Endothelial cell of umbilical vein (primary cell): ENCODE measurements at places on chromosomes 16 and 17. TPM values are rescaled to one million over a fixed set of nuclear protein-coding genes. Genes with fewer than 3 reads are reported as not detected.
A peak's percentile ranks its signal among the peaks of the same experiment; 100 is the strongest.

The PKMYT1 gene
- total RNA-seq, result 36.1 and 48.5 TPM in 2 replicates

The SLC25A39 gene
- 88.5 and 97.9 TPM in 2 replicates for total RNA-seq

The MYH1 gene
- not detected in 2 replicates for total RNA-seq

The KIAA0753 gene
- 20.1 and 23.9 TPM in 2 replicates for total RNA-seq

The TMUB2 gene
- total RNA-seq, result 39.5 and 43.6 TPM in 2 replicates

The TP53TG3B gene
- total RNA-seq, result not detected in 2 replicates

The TSPOAP1 gene
- not detected in 2 replicates for total RNA-seq

The DUSP3 gene
- 51.4 and 57.7 TPM in 2 replicates for total RNA-seq

The HSF5 gene
- 0.07 TPM in 1 of 2 replicates, not detected in the other for total RNA-seq

The MYLK3 gene
- total RNA-seq, result not detected in 2 replicates

The SKAP1 gene
- 0.51 and 0.75 TPM in 2 replicates for total RNA-seq

DNA sequence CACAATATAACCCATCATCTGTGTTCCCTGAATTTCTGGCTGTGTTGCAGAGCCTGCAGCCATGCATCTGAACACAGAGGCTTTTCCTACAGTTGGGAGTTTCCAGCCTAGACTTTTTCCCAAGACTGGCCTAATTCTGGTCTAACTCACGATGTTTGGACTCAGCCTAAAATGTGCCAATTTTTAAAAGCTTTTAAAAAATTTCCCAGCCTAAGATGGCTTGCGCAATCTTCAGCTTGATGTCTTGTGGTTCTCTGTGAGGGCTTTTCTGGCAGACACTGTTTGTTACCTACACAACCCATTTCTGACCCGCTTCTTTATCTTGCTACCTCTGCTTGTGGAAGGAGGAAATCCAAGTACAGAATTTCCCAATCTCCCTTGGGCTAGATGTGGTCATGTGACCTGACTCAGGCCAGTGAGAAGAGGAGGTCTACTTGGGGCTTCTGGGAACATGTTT lies 72.7 kb upstream of the GAS7 start:
- no peak for DNase-seq

GRCh38 chr16:8929086-8929748 lies 34.5 kb downstream of the USP7 start:
- DNase-seq, result no peak

DNA sequence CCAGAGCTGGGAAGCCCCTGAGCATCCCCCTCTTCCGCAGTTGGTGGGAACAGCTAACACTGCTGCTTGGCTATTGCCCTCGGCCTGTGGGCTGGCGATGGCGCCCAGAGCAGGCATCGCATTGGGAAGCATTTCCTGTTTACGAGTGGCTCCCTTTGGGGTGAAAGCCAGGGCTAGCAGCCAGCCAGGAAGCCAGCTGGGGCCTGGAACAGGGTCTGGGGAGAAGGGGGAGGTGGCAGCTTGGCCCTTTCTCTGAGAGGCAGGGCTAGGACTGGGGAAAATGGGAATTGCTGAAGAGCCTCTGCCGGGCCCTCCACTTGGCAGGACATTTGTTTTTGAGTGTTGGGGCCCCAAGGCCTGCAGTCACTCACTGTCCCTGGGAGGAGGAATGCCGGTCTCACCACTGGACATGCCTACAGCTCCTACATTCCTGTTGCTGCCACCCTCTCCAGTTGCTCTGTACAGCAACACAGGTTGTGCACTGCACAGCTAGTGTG lies 2.4 kb upstream of the MTSS2 start:
- DNase-seq, result peak; percentile 88

DNA sequence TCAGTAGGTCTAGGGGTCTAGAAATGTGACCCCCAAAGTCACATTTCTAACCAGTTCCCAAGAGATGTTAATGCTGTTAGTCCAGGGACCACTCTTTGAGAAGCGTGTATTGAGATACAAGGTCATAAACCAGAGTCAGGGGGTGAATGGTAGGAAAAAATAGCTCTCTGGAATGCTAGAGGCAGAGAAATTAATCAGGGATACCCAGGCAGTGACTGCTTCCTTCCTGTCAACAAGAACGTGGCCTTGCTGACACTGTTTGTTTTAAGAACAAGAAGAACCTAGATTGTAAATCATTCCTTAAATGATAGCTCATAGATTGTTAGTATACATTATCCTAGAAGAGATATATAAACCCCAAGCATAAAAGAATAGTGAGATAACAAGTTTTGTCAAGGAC lies 43.8 kb downstream of the PITPNM3 start:
- peak; percentile 87 for DNase-seq

DNA sequence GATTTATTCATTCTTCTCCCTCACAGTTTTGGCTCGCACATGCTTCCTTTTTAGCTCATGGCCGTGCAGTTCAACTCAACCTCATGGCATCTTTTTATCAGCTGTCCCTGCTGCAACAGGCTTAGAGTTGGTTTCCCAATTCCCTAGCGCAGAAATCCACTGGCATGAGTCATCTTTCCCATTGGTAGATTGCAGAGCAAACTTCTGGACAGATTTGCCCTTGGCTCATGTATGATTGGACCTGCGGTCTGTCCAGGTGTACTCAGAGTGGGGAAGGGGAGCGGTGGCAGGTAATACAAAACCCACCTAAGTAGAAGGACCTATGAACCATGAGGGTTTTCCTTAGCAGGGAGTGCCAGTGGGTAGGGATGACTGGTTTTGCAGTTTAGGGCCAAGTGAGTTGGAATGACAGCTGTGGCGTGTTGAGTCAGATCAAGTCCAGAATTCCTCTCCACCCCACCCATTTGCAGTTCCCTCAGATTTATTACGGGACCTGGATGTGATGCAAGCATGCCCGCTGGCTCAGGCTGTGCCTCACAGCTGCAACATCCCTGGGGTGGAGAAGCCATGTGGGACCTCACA lies 584.7 kb downstream of the WWOX start:
- DNase-seq, result no peak

- no peak for DNase-seq
These were observed 27.8 kb upstream of the INTS2 start for GRCh38 chr17:61955619-61956018.

DNA sequence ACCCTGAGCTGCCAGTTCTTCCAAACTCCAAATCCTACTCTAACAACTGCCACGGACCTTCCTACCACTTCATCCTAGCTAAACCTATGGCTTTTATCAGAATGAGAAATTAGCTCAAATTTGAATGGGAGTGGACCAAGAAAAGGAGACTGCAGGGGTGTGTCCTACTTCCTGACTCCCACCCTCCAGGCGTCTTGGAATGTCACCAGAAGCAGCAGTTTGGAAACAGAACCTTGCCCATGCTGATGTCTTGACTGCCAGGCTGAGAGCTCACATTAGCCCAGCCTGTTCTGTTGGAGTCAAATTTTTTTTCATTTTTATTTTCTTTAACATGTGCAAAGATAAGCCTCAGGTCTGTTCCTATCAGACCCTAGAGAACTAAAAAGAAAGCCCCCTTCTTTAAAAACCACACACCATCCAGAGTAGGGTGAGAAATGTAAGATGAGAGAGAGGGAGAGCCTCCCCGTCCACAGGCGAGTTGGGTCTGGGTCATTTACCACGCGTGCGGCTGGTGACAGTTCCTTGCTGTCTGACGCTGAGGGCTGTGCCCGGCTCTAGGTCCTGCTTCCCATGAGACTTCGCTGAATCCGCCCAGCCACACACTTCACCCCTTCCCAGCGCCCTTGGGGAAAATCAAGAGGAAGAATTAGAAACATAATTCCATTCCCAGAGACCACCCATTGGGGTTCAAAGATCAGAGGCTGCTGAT lies 54.3 kb downstream of the WNT3 start:
- DNase-seq, result no peak

GRCh38 chr16:19366391-19366790 lies 51.3 kb upstream of the TMC5 start:
- no peak for DNase-seq

- DNase-seq, result no peak
These were observed 14.0 kb downstream of the HS3ST3A1 start for GRCh38 chr17:13587487-13588338.

DNA sequence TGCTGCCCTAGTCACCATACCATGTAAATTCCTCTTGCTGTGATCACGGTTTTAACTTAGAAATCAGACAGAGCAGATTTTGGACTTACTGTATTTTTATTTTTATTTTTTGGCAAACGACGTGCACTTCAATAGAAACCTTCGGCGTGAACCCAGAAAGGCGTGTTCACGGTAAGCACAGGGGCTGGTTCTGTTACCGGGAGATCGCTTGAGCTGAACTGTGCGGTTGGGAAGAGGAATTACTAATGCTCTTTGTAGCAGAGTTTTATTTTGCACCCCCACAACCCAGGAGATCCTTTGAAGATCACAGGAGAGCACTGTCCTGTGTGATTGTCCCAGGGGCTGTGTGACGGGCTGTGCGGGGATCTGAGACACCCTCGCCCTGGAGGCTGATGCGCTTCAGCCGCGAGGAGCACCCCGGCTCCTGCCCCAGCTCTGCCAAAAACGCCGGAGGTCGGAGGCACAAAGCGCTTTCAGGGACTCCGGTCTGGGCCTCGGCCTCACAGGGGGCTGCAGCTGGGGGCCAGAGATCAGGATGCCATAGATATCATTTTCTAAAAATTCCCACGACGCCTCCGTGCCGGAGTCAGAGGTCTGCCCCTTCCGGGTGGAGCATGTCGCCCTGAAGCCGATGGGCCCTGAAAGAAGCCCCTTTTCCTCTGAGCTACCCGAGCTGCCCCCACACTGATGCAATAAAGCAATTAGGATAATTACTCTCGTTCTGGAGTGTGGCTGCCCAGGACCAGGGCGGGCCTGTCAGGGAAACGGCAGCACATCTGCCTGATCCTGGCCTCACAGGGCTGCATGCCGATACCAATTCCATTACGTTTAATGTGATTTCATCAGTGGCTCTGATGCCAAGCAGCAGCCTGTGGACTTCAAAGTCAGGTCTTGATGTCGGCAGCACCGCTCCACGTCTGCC lies 71.8 kb downstream of the LMF1 start:
- no peak for DNase-seq

- no peak for DNase-seq
These were observed 11.2 kb downstream of the CD300LB start for GRCh38 chr17:74520016-74520434.

DNA sequence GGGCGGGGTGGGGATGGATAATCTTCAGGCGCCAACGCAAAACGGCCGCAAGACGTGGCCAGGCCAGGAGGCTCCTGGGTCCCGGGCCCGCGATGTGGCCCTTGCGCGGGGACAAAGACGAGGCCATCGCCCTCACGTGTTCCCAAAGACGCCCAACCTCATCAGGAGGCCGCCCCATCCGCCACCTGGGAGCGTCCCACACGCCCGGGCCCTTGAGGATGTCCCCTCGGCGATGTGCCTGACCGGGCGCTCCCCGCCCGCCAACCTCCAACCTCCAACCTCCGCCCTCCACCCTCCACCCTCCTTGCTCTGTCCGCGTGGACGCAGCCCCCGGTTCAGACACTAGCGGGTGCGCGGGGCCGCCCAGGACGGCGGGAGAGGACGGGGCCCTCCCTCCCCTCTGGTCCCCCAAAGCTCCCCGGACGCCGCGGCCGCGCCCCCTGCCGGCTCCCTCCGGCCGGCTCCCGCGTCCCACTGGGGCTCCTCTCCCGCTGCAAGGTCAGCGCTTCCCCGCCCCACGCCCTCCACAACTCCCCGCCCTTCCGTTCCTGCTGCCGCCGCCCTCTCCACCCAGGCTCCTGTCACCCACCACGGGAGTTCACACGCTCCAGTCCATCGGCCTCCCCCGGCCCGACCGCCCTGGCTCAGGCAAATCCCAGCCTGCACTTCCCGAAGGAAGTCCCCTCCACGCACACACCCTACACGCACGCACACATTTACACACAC lies 250.8 kb upstream of the RPL38 start:
- no peak for DNase-seq

DNA sequence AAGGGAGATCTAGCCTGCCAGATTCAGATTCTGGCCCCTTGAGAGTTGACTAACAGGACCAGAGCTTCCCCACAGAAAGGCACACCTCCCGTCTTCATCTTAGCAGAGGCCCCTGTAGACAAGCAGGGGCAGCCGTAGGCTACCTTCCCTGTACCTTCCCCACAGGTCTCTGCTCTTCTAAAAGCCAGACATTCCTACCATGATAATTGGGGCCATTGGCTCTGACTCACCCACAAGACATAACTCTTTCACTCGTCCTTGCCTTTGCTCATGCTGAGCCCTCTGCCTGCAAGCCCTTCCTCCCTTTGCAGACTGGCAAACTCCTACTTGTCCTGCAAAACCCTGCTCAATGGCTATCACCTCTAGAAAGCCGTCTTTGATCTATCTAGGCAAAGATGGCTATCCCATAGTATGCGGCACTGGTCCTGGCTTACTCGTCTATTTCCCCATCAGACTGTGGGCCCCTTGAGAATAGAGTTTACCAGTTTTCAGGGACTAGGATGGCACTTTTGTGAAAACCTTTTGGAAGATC lies 43.8 kb downstream of the PIMREG start:
- no peak for DNase-seq

GRCh38 chr16:3904875-3905274 lies 24.4 kb upstream of the CREBBP start:
- no peak for DNase-seq

DNA sequence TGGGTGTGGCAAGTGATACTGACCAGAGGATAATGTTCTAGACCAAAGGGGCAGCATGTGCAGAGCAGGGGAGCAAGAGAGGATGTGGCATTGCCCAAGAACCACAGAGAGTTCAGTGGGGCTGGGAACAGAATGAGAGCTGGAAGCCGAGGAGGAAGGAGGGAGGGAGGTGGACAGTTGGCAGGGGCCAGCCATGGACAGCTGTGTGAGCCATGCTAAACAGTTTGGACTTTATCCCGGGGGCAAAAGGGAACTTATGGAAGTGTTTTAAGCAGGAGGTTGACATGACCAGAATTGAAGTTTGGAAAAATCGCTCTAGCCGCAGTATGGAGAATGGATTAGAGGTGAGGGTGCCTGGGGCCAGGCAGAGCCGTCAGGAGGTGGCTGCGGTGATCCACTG lies 29.4 kb upstream of the TMEM132E start:
- no peak for DNase-seq

DNA sequence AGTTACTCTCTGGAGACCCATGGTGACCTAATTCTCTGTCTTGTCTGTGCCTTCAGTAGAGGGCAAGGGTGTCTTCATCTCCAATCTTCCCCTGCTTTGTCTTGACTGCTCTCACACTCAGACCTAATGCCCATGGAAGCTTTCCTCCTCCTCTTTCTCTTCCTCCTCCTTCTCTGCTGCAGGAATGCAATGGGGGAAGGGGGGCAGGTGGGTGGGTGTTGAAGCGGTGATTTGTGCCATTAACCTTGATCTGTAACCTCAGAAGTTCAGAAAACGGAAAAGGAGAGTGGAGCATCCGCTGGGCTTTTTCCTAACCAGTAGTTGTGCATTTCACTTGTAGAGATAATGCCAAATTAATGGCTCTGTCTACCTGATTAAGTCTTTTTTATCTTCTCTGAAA lies 172.3 kb upstream of the CDH11 start:
- no peak for DNase-seq

- DNase-seq, result no peak
These were observed 229.9 kb downstream of the ABCC12 start for GRCh38 chr16:47925811-47926460.

GRCh38 chr16:81737885-81738536 lies 41.1 kb upstream of the PLCG2 start:
- peak; percentile 81 for DNase-seq
